Upper lobe of right lung (tissue), 1 donor: ENCODE measurements at places on chromosomes 2 and 18. TPM values are rescaled to one million over a fixed set of nuclear protein-coding genes. Genes with fewer than 3 reads are reported as not detected.

- H3K4me3 ChIP-seq = no peak overlapping the region
- DNase-seq = no peak
- H3K4me1 ChIP-seq = no peaks in the 10 kb centered on the region
- H3K27me3 ChIP-seq = no peaks in the 10 kb centered on the region
- no peak overlapping the region for H3K27ac ChIP-seq
These were observed 192.8 kb downstream of the PTGR3 start for GRCh38 chr18:75016025-75016717.

- H3K4me3 ChIP-seq = peak overlapping the region; percentile 38
- no peaks in the 10 kb centered on the region for H3K36me3 ChIP-seq
- no peak overlapping the region for H3K27ac ChIP-seq
- H3K27me3 ChIP-seq = peaks cover 5% of the 10 kb centered on the region
These were observed 650 bp downstream of the ACKR3 start for GRCh38 chr2:236570081-236570868.

GRCh38 chr2:226137201-226137811, 662.3 kb downstream of the IRS1 start:
- no peaks in the 10 kb centered on the region for H3K36me3 ChIP-seq
- H3K4me1 ChIP-seq = no peaks in the 10 kb centered on the region
- H3K27me3 ChIP-seq = no peaks in the 10 kb centered on the region
- no peak overlapping the region for H3K4me3 ChIP-seq
- no peak overlapping the region for H3K27ac ChIP-seq
- DNase-seq = no peak

The AKAIN1 gene
- not detected for total RNA-seq
